Kidney epithelial cell (primary cell): ENCODE measurements at places on chromosomes 2 and 18. TPM values are rescaled to one million over a fixed set of nuclear protein-coding genes. Genes with fewer than 3 reads are reported as not detected.

DNA sequence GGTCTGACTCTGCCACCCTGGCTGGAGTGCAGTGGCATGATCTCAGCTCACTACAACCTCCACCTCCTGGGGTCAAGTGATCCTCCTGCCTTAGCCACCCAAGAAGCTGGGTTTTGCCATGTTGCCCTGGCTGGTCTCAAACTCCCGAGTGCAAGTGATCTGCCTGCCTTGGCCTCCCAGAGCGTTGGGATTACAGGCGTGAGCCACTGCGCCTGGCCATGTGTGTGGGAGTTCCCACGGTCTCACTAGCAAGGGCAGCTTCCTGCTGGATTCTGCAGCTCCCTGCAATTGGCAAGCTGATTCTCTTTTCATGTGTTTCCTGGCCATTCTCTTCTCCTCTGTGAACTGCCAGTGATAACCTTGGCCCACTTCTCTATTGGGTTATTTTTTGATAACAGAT, 84.0 kb downstream of the USP40 start:
- no peak for DNase-seq

GRCh38 chr18:27404855-27405254, 219.7 kb upstream of the CHST9 start:
- DNase-seq: no peak

DNA sequence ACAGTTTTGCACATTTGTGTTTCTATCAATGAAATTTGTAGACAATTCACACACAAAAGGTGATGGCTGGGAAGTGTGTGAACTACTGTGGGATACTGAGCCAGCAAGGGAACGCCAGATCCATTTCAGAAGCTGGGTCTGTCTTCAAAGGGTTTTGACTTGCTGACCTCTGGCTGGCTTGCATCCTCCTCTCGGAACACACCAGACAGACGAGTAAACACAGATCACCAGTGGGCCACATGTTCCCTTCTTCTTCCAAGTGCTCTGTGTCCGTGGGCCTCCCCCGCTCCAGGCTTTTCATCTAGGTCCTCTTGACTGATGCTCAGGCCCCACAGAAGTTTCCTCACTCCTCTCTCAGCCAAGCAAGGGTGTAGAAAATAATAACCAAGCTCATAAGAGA, 122.2 kb upstream of the OSR1 start:
- no peak for DNase-seq

GRCh38 chr2:25386971-25387875, 45.5 kb upstream of the DNMT3A start:
- DNase-seq: no peak

RAB27B gene
- 0.96 and 1.6 TPM in 2 replicates for total RNA-seq

- DNase-seq: no peak
These were observed 53.4 kb upstream of the REV1 start for GRCh38 chr2:99543247-99543646.

GRCh38 chr2:218959141-218959731, at the start of gene CDK5R2:
CDK5R2 (plus strand) TSS chr2:218959666; CDS start chr2:218959821, 155 bp downstream.
- peak; percentile 14 for DNase-seq

GRCh38 chr2:186515376-186515775, 29.3 kb downstream of the ZC3H15 start:
- no peak for DNase-seq

CEBPZ gene
- 30.3 and 43.2 TPM in 2 replicates for total RNA-seq

SERPINB12 gene
- not detected in 2 replicates for total RNA-seq

- no peak for DNase-seq
These were observed 97.0 kb downstream of the MBP start for GRCh38 chr18:77035380-77036187.

DNA sequence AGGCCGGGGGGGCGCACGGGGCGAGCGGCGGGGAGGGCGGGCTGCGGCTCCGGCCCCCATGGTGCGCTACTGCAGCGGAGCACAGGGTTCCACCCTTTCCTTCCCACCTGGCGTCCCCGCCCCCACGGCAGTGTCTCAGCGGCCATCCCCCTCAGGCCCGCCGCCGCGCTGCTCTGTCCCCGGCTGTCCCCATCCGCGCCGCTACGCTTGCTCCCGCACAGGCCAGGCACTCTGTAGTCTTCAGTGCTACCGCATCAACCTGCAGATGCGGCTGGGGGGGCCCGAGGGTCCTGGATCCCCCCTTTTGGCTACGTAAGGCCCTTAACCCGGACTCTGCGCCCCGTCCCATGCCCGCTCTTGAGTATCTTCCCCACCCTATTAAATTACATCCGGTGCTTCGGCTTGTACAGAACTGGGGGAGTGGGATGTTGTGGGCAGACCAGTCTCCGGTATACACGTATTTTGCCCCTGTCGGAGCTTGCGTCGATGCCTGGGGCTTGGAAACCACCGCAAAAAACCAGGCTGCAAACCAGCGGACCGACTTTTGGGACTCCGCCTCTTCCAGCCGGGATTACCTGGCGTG, 598 bp upstream of the WBP1 start:
- no peak for DNase-seq

GRCh38 chr2:62156861-62157496, 38.9 kb upstream of the B3GNT2 start:
- no peak for DNase-seq

DNA sequence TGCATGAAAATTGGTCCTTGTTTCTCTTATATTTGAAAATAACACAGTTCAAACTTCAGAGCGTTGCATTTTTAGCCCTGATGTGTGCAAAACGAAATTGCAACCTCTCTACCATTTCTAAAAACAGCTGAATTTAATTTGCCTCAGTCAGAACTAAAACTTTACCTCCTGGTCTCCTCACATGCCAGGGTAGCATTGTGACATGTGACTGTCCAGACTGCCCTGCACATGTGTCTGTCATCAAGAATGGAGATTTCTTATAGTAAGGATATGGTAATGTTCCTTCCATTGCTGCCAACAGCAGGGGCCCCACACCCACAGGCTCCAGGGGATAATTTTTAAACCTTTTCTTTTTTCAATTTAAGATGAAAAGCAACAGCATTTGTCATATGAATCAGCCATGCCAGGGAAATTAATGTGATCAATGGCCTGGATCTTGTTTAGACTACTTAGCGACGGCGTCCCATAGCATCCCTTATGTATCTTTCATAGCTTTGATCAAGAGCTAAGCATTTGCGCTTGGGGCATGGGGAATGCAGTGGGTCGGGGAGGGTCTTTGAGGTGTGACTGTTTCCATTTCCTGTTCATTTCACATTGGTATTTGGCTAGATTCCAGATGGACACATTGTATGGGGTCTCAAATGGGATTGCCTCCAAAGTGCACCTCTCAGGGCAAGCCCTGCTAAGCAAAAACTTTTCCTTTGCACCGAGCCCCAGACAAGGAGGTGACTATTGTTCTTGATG, 92.4 kb upstream of the RASGRP3 start:
- no peak for DNase-seq

RAX gene
- total RNA-seq: not detected in 2 replicates

GRCh38 chr18:79393635-79394533, 1.8 kb upstream of the NFATC1 start:
- DNase-seq: peak; percentile 41

GRCh38 chr2:137892739-137893138, 71.5 kb upstream of the HNMT start:
- DNase-seq: no peak

DNA sequence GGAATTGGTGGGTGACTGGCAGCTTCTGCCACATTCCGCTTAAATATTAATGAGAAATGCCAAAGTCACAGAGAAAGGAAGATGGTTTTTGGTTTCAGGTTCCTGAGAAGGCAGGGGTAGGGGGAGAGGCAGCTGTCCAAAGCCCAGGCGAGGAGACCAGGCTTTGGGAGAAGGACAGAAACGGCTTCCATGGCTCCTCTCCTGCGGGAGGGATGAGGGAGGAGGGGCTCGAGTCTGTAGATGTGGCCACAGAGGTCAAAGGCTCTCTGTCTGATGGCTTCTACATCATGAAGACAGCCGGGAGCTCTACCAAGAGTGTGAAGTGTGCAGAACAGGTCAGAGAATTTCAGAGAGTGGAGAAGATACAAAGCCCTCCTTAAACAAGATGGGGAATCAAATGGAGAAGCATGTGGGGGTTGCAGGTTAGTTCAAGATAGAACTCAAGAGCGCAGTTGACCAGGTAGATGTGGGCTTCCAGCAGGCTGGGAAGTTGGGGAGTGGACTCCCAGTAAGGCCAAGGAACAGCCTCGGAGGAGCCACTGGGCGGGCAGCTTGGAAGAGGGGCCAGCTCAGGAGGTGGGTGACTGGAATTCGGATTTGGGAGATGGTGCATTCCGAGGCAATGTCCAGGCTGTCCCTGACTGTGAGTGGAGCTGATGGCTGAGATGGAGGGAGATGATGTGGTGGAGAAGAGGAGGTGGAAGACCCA, 23.8 kb upstream of the HPCAL1 start:
- no peak for DNase-seq

DNA sequence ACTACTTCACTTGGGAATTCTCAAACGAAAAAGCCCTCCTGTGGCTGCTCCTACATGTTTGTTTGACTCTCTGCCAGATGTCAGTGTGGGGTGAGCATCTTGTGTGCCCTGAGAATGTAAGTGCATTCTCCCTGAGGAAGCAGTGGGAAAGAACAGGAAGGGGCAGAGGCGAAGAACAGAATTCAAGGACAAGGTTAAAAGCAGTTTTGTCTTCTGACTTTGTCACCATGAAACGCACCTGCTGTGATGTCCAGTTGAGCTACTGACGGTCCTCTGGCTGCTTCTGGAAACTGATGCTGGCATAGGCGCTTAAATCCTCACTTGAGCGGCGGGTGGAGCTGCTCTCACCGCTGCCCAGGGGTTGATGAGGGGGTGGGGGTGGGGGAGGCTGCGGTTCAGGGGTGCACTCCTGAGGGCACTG, 4.9 kb downstream of the IRS1 start:
- DNase-seq: no peak

DNA sequence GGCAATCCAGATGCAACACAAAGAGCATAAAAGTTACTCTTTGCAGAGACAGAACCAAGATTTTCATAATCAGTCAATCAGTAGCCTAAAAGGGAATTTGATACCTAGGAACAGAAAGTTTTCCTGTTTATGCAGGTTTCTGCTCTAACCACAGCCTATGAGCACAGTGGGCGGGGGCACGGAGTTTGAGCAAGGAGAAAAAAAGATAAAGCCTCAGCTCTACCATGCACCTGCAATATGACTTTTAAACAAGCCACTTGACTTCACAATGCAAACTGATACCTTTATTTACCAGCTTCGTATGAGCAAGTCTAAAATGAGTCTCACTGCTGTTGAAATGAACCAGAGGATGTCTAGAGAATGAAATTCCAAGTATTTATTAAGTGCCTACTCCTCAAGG, 5.6 kb upstream of the LRATD1 start:
- DNase-seq: no peak

DNA sequence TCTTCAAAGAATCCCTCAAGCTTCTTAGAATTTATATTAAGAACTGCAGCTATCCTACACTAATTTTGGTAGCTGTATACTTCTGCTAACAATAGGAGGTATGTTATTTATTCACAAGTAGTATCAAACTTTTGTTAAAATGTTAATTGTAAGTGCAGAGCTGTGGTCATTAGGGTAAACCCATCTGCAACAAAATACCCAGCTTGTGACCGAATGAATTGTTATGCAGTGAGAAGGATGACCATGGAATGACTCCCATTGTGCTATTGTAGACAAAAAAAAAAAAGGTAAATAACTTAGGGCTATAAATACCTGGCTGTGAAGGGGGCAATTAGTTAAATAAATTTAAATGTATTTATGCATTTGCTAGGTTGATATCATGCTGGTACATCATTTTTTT, 186.1 kb downstream of the ADCYAP1 start:
- DNase-seq: no peak

- no peak for DNase-seq
These were observed 43.9 kb downstream of the PAX8 start for GRCh38 chr2:113234721-113235346.

DNA sequence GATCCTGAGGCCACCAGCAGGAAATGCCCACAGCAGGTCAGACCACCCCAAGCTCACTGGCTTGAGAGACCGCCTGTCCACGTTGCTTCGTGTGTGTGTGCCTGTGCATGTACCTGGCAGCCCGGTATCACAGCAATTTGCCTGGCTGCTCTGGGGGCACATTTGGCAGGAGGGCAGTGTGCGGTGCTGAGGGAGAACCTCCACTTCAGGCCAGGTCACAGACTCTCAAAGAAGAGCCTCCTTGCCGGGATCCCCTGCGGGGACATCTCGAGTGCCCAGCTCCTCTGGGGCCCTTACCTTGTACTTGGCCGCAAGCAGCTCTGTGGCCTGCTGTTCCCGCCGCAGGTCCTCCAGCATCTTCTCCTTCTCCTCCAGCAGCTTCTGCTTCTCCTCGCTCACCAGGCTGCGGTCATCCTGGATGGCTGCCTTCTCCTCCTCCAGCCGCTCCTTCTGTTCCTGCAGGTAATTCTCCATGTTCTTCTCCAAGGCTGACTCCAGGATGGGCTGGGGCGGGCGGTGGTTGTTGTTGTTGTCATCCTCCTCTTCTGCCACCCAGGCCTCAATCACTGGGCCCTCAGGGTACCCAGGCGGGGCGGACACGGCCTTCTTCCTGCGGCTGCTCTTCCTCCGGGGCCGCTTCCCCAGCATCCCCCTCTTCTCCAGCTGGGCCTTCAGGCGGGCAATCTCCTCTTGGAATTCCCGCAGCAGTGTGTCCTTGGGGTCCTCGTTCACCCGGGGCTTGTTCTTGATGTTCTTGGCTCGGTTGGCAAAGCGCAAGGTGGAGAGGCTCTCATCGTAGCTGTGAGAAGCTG, 2.0 kb downstream of the KIF3C start:
- DNase-seq: no peak

- DNase-seq: no peak
These were observed 2.8 kb upstream of the BOK start for GRCh38 chr2:241555711-241556110.

DNA sequence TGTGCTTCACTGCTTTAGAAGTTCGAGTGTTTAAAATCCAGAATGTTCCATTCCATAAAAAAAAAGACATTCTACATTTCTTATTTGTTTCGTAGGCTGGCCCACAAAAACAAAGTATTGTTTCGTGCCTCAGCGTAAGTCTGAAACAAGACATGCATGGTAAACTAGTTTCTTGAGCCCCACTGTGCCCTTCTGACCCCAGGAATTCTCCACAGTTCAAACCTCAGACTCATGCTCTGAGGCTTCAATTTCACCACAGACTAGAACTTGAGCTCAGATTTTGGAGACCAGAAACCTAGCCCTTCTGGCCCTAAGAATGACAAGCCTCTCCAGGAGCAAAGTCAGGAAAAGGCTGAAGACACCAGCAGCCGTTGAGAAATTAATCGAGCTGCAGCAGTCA, 151.5 kb downstream of the SLC8A1 start:
- no peak for DNase-seq
